Bladder microvascular endothelial cell (primary cell): ENCODE measurements at places on chromosomes 16 and 17. TPM values are rescaled to one million over a fixed set of nuclear protein-coding genes. Genes with fewer than 3 reads are reported as not detected.

Gene FSCN2
- total RNA-seq: 0.16 and 1.1 TPM in 2 replicates

Gene SLC16A13
- 1.5 and 1.9 TPM in 2 replicates for total RNA-seq

Gene HBA1
- not detected in 2 replicates for total RNA-seq

Gene KIF2B
- not detected in 2 replicates for total RNA-seq

Gene LGALS9B
- total RNA-seq: not detected in 2 replicates

Gene CEMP1
- not detected in 2 replicates for total RNA-seq

Gene PRAC1
- total RNA-seq: not detected in 2 replicates

Gene AHSP
- total RNA-seq: not detected in 2 replicates

Gene PDILT
- total RNA-seq: not detected in 2 replicates

Gene ST6GALNAC2
- total RNA-seq: 0.82 and 3.6 TPM in 2 replicates

Gene CASKIN1
- 0.50 TPM in 1 of 2 replicates, not detected in the other for total RNA-seq

Gene MEIOC
- under 0.01 TPM in 1 of 2 replicates, not detected in the other for total RNA-seq

Gene KCNAB3
- 0.49 and 0.63 TPM in 2 replicates for total RNA-seq

Gene SRL
- total RNA-seq: under 0.01 and 0.06 TPM in 2 replicates

Gene MYCBPAP
- 0.16 and 0.69 TPM in 2 replicates for total RNA-seq

Gene PDXDC1
- 50.5 and 100 TPM in 2 replicates for total RNA-seq

Gene ATF7IP2
- total RNA-seq: 5.8 and 10.7 TPM in 2 replicates

Gene AURKB
- 23.2 and 37.6 TPM in 2 replicates for total RNA-seq

Gene MMP25
- under 0.01 and 0.06 TPM in 2 replicates for total RNA-seq

Gene TM4SF5
- total RNA-seq: not detected in 2 replicates

Gene KCNH4
- under 0.01 and 0.19 TPM in 2 replicates for total RNA-seq

Gene PDK2
- 11.0 and 15.2 TPM in 2 replicates for total RNA-seq

Gene SOX15
- total RNA-seq: 0.06 and 0.49 TPM in 2 replicates

Gene TP53TG3B
- not detected in 2 replicates for total RNA-seq

Gene RUNDC1
- total RNA-seq: 7.3 and 13.3 TPM in 2 replicates

Gene TPSAB1
- total RNA-seq: not detected in 2 replicates

Gene CDC6
- total RNA-seq: 16.7 and 21.1 TPM in 2 replicates

Gene G6PC1
- not detected in 2 replicates for total RNA-seq

Gene KCNH6
- 0.06 TPM in 1 of 2 replicates, not detected in the other for total RNA-seq

Gene TRIM72
- total RNA-seq: not detected in 2 replicates

Gene SLC5A10
- under 0.01 TPM in 1 of 2 replicates, not detected in the other for total RNA-seq

Gene DCAF7
- total RNA-seq: 14.9 and 39.4 TPM in 2 replicates

Gene ZG16
- total RNA-seq: not detected in 2 replicates

Gene CSH1
- total RNA-seq: not detected in 2 replicates

Gene CLEC10A
- total RNA-seq: 0.19 TPM in 1 of 2 replicates, not detected in the other

Gene KRT14
- total RNA-seq: 0.31 TPM in 1 of 2 replicates, not detected in the other

Gene CREBBP
- total RNA-seq: 14.4 and 30.8 TPM in 2 replicates

Gene WFDC1
- 0.32 TPM in 1 of 2 replicates, not detected in the other for total RNA-seq

Gene MYO1C
- 154 and 424 TPM in 2 replicates for total RNA-seq

Gene PPY
- total RNA-seq: not detected in 2 replicates

Gene ZNF785
- 6.8 and 10.0 TPM in 2 replicates for total RNA-seq

Gene CDRT15L2
- total RNA-seq: not detected in 2 replicates

Gene HS3ST3A1
- 0.31 TPM in 1 of 2 replicates, not detected in the other for total RNA-seq

Gene PRAC2
- not detected in 2 replicates for total RNA-seq

Gene HS3ST3B1
- total RNA-seq: under 0.01 and 0.44 TPM in 2 replicates

Gene KRTAP4-9
- total RNA-seq: not detected in 2 replicates

Gene ALOX15B
- total RNA-seq: not detected in 2 replicates

Gene PIK3R6
- total RNA-seq: 0.31 TPM in 1 of 2 replicates, not detected in the other

Gene VEZF1
- 19.8 and 36.6 TPM in 2 replicates for total RNA-seq

Gene SLC6A4
- under 0.01 and 3.5 TPM in 2 replicates for total RNA-seq
